ENCODE measurements at places on chromosomes 3 and 15. TPM values are rescaled to one million over a fixed set of nuclear protein-coding genes. Genes with fewer than 3 reads are reported as not detected.
A peak's percentile ranks its signal among the peaks of the same experiment; 100 is the strongest.

Gene CADM2
- 3.3 TPM for total RNA-seq

Gene FGD5
- 58.5 TPM for total RNA-seq

Gene SHC4
- total RNA-seq: 1.9 TPM

Gene CYP19A1
- total RNA-seq: 3.5 TPM

Gene ZBED2
- total RNA-seq: 9.5 TPM

Gene HIGD2B
- total RNA-seq: not detected

Gene TUSC7
- total RNA-seq: not detected

Gene GAP43
- 0.31 TPM for total RNA-seq

DNA sequence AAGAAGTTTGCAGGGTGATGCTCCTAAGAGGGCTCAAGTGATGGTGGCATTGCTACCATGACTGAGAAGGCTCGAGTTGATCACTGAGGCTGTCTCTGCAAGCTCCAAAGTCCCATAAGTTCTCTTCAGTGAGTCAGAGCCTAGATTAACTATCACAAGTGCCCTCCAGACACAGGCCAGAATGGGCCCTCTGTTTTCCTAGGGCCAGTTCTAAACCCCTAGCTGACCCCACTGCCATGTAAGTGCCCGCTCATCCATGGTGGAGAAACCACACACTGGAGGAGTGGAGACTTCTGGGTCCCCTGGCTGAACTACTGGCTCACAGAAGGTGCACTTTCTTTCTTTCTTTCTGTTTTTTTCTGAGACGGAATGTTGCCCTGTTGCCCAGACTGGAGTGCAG lies 87.6 kb upstream of the WNT5A start:
- no peaks in the 10 kb centered on the region for H3K36me3 ChIP-seq
- H3K4me3 ChIP-seq: no peak overlapping the region
- H3K27me3 ChIP-seq: no peaks in the 10 kb centered on the region
- no peak overlapping the region for H3K27ac ChIP-seq
- peaks cover 7% of the 10 kb centered on the region for H3K4me1 ChIP-seq

DNA sequence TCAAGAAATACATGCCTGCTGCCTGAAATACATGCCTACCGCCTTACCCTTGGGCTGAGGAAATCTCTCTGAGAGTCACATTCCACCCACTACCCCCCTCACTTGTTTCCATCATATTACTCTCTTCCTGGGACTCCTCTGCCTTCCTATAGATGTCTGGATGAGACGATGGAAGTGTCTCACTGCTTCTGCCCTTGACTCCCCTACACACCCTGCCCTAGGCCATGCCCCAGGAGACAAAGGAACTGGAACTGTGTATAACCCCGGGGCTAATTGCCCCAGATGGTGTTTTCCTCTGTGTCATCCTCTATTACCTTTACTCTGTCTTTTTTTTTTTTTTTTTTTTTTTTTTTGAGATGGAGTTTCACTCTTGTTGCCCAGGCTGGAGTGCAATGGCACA lies 102.0 kb downstream of the GTPBP8 start:
- H3K27ac ChIP-seq: no peak overlapping the region
- no peaks in the 10 kb centered on the region for H3K36me3 ChIP-seq
- H3K4me3 ChIP-seq: no peak overlapping the region
- no peaks in the 10 kb centered on the region for H3K27me3 ChIP-seq
- DNase-seq: no peak

GRCh38 chr15:41648770-41649169 lies 11.4 kb upstream of the MGA start:
- DNase-seq: no peak
- H3K4me1 ChIP-seq: no peaks in the 10 kb centered on the region
- H3K4me3 ChIP-seq: no peak overlapping the region
- H3K36me3 ChIP-seq: no peaks in the 10 kb centered on the region

DNA sequence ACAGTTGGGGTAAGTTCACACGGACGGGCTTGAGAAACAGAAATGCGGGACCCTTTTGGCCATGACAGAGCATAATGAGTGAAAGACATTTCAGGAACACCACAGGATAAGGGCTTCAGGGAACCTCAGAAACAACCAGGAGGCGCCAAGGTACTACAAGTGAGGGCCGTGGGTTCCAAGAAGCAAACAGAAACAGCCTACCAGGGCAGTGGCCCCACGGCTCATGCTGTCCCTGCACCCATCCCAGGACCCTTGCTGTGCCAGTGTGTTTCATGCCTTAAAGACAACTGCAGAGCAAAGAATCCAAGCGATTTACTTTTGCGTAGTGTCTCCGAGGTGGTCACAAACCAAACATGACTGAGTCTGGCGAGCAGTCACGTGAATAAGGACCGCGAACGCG lies 54.0 kb downstream of the RUBCN start:
- H3K4me1 ChIP-seq: no peaks in the 10 kb centered on the region
- no peak for DNase-seq
- no peak overlapping the region for H3K27ac ChIP-seq
- no peaks in the 10 kb centered on the region for H3K27me3 ChIP-seq
- H3K36me3 ChIP-seq: peaks cover 12% of the 10 kb centered on the region
- no peak overlapping the region for H3K4me3 ChIP-seq

DNA sequence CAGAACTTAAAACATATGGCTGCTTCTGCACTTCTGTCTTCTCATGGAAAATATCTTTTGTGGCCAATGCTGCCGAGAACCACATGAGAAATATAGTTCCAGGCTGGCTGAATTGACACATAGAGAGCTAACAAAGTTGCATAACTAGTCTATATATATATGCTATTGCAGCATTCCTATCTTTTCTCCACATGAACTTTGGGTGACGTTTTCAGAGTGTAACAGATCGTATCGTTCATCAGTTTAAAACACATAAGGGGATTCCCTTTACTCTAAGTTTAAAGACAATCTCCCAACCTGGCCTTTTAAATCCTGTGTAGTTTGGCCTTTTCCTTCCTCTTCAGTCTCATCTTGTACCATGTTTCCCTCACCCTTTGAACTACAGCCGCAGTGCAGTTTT lies 394.2 kb upstream of the CBLB start:
- no peaks in the 10 kb centered on the region for H3K36me3 ChIP-seq
- H3K4me3 ChIP-seq: no peak overlapping the region
- H3K27ac ChIP-seq: no peak overlapping the region
- no peak for DNase-seq
- H3K27me3 ChIP-seq: no peaks in the 10 kb centered on the region

DNA sequence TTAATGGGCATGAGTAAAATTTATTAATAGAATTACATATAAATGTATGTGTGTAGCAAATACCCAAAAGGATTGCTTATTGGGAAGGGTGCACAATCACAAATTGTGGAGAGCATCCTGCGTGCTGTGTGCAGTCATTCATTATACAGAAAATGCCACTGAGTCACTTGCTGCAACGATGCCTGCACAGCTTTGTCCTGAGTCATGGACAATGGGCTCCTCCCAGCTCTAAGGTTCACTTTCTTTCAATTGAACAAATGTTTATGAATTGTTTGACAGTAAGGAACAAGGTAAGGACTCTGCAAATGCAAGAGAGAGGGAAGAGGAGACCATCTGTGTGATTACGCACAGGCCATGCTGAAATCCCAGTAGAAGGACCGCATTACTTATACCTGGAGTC lies 18.7 kb downstream of the CFAP161 start:
- H3K36me3 ChIP-seq: no peaks in the 10 kb centered on the region
- DNase-seq: no peak
- no peak overlapping the region for H3K27ac ChIP-seq
- H3K27me3 ChIP-seq: no peaks in the 10 kb centered on the region
- no peak overlapping the region for H3K4me3 ChIP-seq

DNA sequence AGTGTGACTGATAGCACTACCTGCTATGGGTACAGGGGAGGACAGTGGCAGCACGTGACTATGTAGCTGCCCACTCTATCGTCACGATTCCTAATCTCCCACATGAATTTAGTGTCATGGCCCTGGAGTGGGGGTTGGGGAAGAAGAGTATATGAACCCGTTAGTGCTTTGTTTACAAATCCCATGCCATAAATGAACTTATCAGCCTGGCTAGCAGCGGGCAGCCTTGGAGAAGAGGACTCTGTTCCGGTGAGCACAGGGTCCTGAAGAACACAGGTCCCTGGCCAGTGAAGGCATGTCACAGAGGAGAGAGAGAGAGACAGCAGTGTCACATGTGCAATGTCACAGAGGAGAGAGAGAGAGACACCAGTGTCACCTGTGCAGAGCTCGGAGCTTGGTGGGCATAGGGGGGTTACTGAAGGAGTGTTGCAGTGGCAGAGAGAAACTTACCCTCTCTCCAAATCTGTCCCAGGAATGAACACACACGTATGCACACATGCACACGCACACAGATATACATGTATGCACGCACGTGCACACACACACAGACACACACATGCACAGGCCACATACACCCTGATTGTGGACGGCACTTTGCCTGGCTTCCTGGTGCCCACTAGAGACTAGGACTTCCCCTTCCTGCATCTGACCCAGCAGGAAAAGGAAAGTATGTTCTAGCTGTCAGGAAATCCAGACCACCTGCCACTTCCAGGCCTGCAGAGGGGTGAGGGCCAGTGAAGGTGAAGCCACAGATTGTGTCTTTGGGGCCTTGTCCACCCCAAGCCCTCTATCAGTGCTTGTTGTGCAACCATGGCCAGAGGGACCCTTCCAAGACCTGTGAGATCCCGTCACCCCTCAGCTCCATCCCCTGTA lies 26.3 kb downstream of the ITGA11 start:
- no peak overlapping the region for H3K27ac ChIP-seq
- no peak overlapping the region for H3K4me3 ChIP-seq
- H3K36me3 ChIP-seq: no peaks in the 10 kb centered on the region

DNA sequence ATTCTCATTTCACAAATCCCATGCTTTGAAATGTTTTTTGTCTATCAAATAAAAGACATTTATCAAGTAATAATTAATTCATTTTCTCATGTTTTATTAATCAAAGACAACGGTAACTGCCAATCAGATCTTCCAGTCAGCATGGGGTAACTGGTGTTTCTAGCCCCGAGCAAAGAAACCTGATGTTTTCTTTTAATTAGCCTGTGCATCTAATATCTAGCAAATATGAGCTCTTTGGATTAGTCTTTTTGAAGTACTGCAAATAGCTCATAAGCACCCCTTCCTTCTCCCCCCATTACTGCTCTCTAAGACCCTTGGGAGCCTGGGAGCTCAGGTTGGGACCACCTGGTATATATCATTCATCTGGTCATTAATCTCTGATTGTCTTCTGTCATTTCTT lies 43.1 kb upstream of the SRGAP3 start:
- no peaks in the 10 kb centered on the region for H3K27me3 ChIP-seq
- H3K36me3 ChIP-seq: no peaks in the 10 kb centered on the region
- H3K4me3 ChIP-seq: no peak overlapping the region
- DNase-seq: no peak
- H3K4me1 ChIP-seq: no peaks in the 10 kb centered on the region

DNA sequence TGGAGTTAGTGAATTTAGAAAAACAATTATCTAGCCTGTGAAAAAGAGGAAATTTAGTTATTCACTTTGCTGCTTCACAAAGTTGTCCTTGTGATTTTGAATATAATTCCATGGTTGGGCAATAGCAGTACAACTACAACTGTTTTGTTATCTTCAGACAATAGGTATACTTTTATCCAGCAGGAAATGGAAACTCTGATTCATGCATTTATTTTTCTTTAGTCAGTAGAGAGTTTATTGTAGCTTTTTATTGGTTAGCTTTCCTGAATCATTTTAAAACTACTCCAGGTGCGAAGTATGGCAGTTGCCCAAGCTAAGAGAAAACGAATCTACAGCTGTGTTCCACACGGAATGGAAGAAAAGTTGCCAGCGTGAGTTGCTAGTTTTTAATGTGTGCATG lies 80.3 kb downstream of the TM4SF4 start:
- peak; percentile 52 for DNase-seq
- no peaks in the 10 kb centered on the region for H3K27me3 ChIP-seq
- peaks cover 16% of the 10 kb centered on the region for H3K4me1 ChIP-seq
- H3K27ac ChIP-seq: no peak overlapping the region

- H3K4me3 ChIP-seq: peak overlapping the region; percentile 80
- peak; percentile 93 for DNase-seq
- peak overlapping the region; percentile 98 for H3K27ac ChIP-seq
- no peaks in the 10 kb centered on the region for H3K27me3 ChIP-seq
- H3K36me3 ChIP-seq: no peaks in the 10 kb centered on the region
- peaks cover 19% of the 10 kb centered on the region for H3K4me1 ChIP-seq
These were observed 1.8 kb downstream of the DIPK2A start for GRCh38 chr3:143973259-143974021.

GRCh38 chr3:72481542-72481941 lies 366.7 kb downstream of the SHQ1 start:
- no peaks in the 10 kb centered on the region for H3K27me3 ChIP-seq
- no peaks in the 10 kb centered on the region for H3K36me3 ChIP-seq
- H3K4me3 ChIP-seq: no peak overlapping the region
- DNase-seq: no peak
- H3K27ac ChIP-seq: no peak overlapping the region

DNA sequence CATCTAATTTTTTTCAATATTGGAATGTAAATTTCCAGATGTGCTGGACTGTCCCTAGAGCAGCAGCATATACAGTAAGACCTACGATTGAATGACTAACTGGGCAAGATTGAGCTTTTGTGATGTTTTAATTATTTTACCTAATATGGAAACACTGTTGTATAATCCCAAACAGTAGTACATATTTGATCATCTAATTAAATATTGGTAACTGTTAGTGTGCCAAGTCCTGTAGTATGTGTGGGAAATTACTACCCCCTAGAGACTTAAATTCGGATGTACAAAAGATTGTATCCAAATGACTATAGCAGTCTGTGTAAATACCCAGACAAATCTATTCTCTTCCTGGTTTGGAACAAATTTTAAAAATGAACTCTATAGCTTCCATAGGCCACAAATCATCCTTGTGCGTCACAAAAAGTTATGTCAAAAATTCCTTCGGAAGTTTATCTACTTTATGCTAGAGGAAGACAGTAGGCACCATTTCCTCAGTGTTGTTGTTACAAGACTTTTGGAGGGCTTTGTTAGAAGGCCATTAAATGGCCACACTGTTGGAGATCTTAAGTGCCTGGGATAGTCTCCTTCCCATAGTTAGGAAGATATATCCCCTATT lies 41.6 kb downstream of the NKIRAS1 start:
- H3K27me3 ChIP-seq: no peaks in the 10 kb centered on the region
- H3K4me1 ChIP-seq: peaks cover 32% of the 10 kb centered on the region
- H3K4me3 ChIP-seq: no peak overlapping the region
- H3K36me3 ChIP-seq: no peaks in the 10 kb centered on the region

GRCh38 chr3:42300013-42300412 lies 34.0 kb upstream of the CCK start:
- peak; percentile 58 for DNase-seq
- H3K27ac ChIP-seq: no peak overlapping the region
- H3K27me3 ChIP-seq: no peaks in the 10 kb centered on the region
- no peaks in the 10 kb centered on the region for H3K4me1 ChIP-seq
- H3K4me3 ChIP-seq: no peak overlapping the region
- no peaks in the 10 kb centered on the region for H3K36me3 ChIP-seq

- H3K4me3 ChIP-seq: no peak overlapping the region
- no peak overlapping the region for H3K27ac ChIP-seq
- H3K27me3 ChIP-seq: no peaks in the 10 kb centered on the region
These were observed 1.5 kb downstream of the CMTM6 start for GRCh38 chr3:32500880-32501782.

All from lung (tissue), 17 donors.